Karpas-422 (cell line): ENCODE measurements at places on chromosomes 16 and 17. TPM values are rescaled to one million over a fixed set of nuclear protein-coding genes. Genes with fewer than 3 reads are reported as not detected.
A peak's percentile ranks its signal among the peaks of the same experiment; 100 is the strongest.

DNA sequence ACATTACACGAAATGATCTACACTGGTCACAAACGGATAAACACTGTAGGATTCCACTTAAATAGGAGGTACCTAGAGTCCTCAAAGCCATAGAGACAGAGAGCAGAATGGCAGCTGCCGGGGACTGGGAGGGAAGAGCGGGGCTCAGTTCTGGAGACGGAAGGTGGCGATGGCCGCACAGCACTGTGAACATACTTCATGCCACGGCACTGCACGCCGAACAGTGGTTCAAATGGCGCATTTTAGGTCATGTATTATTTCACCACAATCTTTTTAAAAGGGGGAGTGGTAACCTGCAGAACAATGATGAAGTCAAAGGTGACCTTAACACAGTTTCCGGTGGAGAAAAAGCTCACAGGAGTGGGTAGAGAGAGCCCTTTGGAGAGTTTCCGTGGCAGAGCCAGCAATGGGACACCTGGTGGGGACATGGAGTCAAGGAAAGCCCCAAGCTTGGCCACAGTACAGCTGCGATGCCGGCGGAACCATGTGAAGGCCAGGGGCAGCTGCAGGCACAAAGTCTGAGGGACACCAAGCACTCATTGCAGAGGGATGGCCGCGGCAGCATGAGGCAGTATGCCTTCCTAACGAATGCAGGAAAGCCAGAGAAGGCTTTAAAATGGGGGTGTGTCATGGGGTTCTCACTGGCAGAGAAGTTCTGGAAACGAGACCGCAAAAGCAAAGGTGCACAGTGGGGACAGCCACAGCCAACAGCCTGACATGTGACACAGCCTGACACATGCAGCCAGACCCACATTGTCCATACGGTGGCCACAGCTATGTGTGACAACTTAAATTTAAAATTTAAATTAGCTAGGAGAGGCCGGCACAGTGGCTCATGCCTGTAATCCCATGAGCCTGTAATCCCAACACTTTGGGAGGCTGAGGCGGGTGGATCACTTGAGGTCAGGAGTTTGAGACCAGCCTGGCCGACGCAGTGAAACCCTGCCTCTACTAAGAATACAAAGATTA, 7.3 kb downstream of the FLCN start:
- DNase-seq: no peak

DNA sequence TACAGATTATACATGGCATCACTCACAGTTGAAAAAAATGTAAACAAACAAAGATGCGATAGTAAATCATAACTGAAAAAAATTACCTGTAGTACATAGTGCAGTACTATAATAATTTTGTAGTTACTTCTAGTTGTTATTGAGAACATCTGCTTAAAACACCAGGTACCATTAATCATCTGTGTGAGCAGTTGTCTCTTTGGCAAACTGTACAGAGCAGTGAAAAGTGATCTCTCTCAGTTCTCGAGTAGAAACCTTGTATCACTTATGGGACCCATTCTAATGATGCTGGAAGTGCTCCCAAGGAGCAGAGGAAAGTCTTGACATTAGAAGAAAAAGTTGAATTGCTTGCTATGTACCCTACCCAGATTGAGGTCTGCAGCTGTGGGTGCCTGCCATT, 8.9 kb upstream of the TENT4B start:
- no peak for DNase-seq

DNA sequence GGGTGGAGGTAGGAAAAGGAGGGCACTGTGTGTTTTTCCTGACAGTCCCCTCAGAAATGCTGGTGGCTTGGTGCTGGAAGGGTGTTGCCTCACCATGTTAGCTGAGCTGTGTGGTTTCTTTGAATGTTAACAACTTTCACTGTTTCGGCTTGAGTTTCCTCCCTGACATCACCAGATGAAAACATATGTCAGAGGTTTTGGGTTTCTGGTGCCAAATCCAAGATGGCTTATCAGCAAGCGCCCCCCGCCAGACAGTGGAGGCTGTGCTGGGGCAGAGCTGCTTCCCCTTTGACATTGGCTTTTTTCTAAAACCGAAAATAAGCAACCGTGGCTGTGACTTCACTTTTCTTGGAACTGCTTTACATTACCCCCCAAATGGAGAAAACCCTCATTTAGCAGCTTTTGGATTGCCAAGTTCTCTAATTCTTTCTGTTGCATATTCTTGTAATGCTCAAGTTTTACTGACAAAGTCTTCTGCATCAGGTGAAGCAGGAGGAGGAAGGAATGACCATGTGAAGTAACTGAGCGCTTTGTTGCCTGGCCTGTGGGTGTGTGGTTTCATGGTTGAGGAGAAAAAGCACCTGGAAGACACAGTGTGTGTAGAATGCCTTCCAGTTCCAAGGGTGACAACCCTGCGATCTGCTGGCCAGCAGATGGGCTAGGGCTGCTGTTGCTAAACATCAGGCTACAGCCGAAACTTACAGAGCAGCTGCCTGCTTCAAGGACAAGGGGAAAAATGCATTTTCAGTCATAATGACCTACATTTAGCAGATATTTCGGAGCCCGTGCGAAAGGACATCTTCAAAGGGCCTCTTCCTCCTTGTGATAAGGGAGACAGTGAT, 9.7 kb downstream of the RMI2 start:
- DNase-seq: peak; percentile 76

Gene NPIPB6
- 0.47 and 8.3 TPM in 2 replicates for total RNA-seq

DNA sequence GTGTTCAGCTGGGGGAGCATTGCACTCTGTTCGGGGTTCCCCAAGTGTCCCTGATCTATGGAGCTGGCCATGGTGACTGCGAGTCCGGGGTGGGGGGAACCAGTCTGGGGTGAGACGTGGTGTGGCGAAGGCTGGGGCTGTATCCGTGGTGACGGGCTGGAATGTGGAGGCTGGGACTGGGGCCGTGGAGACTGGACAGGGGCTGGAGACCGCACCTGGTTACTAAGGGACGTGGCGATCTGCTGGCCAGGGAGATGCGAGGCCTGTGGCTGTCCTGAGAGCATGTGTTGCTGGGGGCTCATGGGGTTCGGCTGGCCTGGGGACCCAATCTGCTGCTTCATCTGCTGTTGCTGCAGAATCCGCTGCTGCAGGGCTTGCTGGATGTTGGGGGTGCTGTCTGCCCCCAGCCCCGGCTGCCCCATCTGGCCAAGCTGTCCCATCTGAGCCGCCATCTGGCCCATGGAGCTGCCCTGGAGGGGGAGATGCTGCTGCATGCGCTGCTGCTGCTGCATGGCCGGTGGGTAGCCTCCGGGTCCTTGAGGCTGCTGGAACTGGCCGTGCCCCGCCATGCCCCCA, 10.6 kb upstream of the TRAP1 start:
- no peak for DNase-seq

DNA sequence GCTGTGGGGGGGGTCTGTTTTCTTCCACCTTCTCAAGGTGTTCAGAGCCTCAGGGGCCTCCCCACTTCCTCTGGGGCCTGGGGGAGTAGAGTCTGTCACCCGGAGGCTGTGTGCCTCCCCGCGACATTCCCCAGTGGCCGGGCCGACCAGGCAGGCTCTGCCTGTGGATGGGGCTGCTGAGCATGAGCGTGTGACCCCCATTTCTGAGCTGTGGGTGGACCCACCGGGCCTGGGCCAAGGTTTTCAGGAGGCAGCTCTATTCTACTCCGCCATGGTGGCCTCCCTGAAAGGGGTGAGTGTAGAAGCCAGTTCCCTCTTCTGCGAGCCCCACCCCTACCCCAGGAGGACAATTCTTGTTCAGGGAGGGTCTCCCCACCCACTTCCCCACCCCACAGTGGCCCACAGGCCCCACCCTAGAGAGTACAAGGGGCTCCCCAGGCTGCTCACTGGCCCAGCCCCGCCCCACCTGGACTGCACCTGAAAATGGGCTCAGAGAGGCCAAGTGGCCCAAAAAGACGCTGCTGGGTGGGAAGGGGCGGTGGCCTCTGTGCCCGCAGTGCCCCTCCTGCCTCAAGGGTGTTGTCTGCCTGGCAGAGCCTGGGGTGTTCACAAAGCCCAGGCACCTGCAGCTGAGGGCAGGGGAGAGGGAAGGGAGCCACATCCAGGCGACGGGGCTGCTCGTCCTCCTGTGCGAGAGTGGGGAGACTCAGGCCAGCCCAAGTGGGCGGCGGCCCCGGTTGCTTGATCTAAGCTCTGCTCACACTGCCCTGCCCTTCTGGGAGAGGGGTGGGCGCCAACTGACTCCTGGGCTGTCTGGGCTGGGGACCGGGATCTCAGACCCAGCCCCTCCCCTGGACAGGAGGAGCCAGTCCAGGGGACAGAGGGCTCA, 1.3 kb downstream of the MSLN start:
- no peak for DNase-seq

- no peak for DNase-seq
Observed at GRCh38 chr16:80610481-80611156, 69.8 kb downstream of the DYNLRB2 start.

Gene LGALS3BP
- total RNA-seq: 23.7 and 39.5 TPM in 2 replicates

- DNase-seq: no peak
Observed at GRCh38 chr17:78838574-78839005, 2.0 kb downstream of the USP36 start.

- DNase-seq: peak; percentile 54
Observed at GRCh38 chr16:88705801-88706228, 393 bp downstream of the RNF166 start.

- DNase-seq: peak; percentile 66
Observed at GRCh38 chr16:27795992-27796614, 246.2 kb downstream of the KATNIP start.

- DNase-seq: no peak
Observed at GRCh38 chr16:3348547-3349167, 7.0 kb upstream of the OR2C1 start.

DNA sequence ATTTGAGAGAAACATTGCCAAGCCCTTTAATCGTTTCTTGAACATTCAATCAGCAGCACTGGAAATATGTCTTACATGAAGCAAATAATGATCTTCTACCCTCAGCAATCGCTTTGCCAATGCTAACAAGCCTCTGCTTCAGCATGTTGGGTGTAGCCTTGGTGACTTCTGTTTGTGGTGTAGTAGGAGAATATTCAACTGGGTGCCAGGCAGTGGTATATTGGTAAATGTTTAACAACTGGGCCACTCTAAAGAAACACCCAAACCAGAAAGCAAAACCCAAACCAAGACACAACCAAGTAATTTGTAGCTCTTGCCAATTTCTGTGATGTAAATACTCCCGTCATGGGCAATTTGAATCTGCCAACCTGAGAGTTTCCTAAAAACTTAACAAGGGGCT, 9.7 kb downstream of the CDH13 start:
- DNase-seq: no peak

Gene PIMREG
- not detected in 2 replicates for total RNA-seq

Gene OR3A3
- not detected in 2 replicates for total RNA-seq
